ENCODE measurements at places on chromosomes 2 and 18.
A peak's percentile ranks its signal among the peaks of the same experiment; 100 is the strongest.

DNA sequence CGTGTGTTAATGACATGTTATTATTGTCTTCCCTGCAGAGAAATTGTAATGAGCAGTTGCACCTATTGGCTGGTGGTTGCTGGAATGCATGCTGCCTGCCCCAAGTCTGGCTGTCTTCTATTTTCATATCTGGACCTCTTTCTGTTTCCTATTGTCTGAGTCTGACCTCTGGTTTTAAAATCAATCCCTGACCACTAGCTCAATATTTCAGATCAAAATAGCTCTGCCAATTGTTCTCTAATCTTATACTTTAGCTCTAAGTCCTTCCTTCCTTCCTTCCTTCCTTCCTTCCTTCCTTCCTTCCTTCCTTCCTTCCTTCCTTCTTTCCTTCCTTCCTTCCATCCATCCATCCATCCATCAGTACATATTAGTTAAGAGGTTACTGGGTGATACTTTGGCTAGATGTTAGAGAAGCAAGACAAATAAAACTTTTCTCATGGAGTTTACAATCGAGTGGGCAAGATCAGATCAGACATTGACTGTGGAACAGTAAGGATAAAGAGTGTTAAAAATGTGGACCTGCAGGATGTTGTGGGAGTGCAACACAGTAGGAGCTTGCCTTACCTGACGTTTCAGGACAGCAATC lies 417.1 kb downstream of the SOCS6 start:
- DNase-seq, result no peak

DNA sequence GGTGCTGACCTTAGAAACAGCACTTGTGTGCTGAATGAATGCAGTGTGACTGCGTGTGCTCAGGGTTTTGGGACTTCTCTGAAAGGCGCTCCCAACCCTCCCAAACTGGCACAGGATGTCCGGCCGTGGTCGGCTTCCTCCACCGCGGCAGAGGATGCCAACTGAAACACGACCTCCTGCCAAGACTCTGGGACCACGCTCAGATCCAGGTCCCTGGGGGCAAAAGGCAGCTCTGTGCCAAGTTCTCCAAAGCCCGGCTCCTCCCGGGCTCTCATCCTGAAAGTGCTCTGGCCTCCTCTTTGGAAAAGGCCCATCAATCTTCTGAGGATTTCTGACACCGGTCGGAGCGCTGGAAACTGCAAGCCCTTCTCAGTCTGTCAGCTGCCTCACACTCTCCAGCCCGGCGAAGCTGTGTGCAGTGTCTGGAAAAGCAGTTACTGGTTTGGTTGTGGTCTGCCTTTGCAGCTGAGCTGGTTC lies 32.3 kb upstream of the ZBTB7C start:
- no peak for DNase-seq

DNA sequence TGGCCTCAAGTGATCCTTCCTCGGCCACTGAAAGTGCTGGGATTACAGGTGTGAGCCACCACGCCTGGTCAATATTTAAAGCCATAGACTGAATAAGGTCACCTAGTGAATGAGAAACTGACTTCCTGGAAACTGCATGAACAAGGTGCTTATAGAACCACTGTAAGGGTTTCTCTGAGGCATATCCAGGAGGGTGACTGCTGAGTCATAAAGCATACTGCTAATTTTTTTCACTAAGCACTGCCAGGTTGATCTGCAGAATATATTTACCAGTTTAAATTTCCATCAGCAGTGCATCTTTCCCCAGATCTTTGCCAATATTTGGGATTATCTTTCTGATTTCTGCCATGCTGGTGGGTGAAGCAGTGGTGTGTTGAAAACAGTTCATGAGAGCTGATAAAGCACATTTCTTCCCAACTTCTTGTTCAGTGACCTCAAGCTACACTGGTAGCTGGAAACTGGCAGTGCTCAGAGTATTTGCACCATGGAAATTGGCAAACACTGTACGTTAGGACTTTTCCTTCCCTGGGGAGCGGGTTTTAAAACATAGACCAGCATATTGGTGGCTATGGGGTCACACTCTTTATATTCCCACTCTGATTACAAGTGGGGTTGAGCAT lies 4.2 kb upstream of the CLIP4 start:
- peak; percentile 75 for DNase-seq

DNA sequence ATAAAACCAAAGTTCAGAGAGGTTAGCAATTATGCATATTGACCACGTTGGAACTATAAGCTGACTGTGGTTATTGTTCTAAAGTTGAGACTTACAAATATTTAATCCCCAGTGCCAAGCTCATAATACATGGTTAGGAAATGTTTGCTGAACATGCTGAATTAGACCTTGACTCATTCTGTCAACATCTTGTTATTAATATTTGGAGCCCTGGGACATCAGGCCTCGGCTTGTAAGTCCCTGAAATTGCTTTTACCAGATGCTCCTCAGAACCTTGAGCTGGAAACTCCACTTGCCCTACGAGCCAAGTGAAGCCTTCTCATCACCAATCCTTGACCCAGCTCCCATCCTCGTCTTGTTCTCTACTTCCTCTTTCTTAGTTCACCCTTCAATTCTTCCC lies 21.2 kb downstream of the DYNAP start:
- DNase-seq, result peak; percentile 32

DNA sequence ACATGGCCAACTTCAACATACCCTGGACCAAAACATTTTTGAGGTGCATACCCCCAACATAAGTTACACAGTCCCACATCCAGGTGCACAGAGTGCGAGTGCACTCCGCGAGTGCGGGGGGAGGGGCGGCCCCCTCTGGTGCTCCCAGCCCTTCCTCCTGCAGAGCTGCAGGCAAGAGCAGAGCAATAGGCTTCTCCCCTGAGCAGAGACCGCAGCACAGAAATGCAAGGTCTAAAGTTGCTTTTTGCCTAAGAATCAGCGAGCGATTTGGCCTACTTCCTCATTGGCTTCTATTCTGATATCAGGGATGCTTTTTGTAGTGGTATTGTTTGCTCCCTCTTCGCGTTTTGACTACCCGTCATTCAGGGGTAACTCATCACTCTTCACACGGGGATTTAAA lies 40.6 kb downstream of the BOLA3 start:
- no peak for DNase-seq

- no peak for DNase-seq
These were observed 125.8 kb downstream of the OSBPL6 start for GRCh38 chr2:178320011-178320585.

GRCh38 chr18:35127201-35127600 lies 86.0 kb downstream of the MAPRE2 start:
- DNase-seq, result no peak

Measured in kidney tubule cell (primary cell).